LHCN-M2 (cell line): ENCODE measurements at places on chromosomes 13 and 19. TPM values are rescaled to one million over a fixed set of nuclear protein-coding genes. Genes with fewer than 3 reads are reported as not detected.
A peak's percentile ranks its signal among the peaks of the same experiment; 100 is the strongest.

- no peak for DNase-seq
Measured at GRCh38 chr19:28554321-28555091, 658.4 kb downstream of the UQCRFS1 start.

GRCh38 chr19:49553451-49554271, 25.9 kb downstream of the RCN3 start:
- DNase-seq: peak; percentile 84

GRCh38 chr19:6090634-6091033, 19.7 kb downstream of the RFX2 start:
- DNase-seq: no peak

DNA sequence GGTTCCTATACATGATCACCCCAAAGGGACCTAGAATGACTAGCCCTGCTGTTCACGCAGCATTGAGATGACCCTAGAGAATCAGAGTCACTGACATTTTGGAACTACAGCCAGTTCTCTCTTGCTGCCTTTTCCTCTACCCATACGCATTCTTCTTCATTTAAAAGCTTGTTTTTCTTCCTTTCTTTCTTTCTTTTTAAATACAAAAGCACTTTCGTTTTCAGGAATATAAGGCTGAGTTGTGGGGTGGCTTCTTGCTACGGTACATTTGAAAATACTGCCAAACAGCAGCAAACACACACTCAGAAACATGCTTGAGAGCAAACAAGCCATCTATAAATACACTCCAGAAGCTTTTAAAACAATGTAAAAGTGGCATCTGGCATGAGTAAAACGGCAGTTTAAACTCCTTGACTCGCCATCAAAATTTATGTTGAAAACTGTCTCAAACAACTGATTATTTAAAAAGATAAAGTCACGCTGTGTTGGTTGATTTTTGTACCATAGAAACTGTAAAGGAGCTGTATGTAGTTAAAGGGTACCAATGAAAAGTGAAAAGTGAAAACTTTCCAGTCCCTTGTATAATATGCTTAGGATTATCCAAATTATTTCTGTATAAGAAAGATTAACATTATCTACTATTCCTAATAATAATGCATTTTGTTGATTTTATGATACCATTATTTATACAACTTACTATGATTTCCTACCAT, 95.6 kb downstream of the PCDH9 start:
- DNase-seq: peak; percentile 21

DNA sequence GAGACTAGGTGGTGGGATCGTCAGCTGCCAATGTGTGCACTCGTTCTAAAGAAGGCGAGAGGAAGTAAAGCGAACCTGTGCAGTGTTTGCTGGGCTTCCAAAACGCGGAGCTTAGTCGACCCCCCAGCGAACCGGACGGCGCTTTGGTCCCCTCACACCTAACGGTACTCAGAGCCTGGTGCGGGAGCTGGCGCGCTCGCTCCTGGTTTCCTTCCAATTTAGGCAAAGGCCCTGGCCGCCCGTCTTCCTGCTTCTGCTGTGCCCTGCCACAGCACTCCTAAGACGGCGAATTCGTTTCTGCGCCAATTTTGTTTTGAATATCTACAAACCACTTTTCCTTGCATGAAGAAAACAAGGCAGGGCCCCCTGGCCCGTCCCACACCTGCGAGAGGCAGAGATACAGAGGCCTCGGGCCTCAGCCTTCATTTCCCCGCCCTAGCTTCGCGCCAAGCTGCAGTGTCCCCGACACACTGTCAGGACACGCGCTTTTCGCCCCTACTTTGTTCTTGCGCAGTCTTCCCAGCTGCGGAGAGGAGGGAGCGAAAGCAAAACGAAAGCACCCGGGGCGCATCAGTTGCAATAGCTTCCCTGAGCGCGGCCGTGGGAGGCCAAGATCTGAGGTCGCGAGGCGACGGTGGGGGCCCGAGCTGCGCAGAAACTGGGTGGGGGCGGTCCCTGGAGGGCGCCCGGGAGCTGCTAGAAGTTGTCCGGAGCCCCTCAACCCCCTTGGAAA, 111.9 kb downstream of the KCNRG start:
- DNase-seq: no peak

- no peak for DNase-seq
Measured at GRCh38 chr13:36887758-36888521, 32.1 kb downstream of the SMAD9 start.

- DNase-seq: no peak
Measured at GRCh38 chr13:79030513-79030912, 371.6 kb upstream of the OBI1 start.

DNA sequence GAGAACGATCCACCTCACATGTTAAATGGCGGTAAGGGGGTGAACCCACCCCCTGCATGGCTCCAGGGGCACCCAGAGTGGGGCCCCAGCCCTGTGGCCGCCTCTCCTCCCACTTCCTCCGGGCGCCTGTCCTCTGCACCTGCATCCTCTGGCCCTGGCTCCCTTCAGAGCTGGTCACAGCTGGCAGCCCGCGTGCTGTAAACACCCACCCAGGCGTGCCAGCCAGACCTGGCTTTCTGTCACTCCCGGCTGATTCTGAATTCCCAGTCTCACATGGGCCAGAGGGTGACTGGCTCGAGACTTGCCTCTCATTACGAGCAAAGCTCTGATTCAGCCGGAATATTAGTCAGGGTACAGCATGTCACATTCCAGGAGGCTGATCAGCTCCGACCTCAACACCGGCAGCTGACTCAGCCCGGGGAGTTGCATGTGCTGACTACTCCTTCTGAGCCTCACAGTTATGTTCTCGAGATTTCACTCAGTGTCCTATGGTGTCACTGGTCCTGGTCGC, 75.1 kb downstream of the GNG7 start:
- DNase-seq: peak; percentile 100

DNA sequence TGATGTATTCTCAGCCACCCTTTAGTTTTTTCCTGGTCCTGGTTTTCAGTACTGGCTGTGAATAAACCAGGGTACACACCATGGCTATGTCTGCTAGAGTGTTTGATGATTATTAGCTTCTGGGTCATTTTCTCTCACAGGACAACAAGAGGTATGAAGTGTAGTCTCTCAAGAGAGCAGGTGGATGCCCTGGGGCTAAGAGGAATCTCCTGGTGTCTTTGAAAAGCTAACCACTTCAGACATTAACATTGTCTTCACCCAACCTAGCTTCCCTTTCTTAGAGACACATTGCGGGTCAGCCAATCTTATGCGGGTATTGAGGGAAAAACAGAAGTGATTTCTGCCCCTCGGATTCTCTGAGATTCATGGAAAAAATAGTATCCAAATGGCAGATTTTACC, 1.6 kb downstream of the ZNF730 start:
- DNase-seq: no peak

GRCh38 chr13:99932912-99933311, 38.7 kb downstream of the ZIC5 start:
- no peak for DNase-seq

DNA sequence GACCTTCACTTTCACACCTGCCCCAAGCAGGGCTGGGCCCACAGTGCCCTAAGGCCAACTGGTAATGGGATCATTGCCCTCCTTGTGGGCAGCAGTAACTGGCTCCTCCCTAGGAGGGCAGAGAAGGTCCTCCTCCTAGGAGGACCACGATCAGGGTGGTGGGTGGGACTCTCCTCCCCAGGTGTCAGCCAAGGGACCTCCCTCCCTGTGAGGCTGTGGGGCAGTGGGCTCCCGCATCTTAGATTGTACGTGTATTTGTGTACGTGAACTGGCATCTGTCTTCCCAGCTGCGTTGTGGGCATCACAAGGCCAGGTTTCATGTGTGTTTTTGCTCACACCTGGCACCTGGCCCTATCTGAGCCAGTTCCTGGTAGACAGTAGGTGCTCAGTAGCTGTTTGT, 111.8 kb downstream of the SOX1 start:
- DNase-seq: no peak

DNA sequence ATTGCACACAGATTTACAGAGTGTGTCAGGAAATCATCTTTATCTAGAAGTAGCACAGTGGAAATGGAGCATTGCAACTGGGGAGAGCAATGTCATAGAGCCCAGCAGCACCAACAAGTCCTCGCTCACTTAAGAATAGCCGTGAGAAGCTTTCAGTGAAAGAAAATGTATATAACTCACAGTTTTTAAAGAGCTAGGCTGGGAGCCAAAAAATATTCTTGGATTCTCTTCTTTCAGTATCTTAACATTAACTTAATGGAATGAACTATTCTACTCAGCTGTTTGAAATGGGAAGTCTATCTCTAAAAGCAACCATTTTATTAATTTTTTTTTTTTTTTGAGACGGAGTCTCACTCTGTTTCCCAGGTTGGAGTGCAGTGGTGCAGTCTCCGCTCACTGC, 329.6 kb downstream of the COG6 start:
- DNase-seq: no peak

- DNase-seq: no peak
Measured at GRCh38 chr13:98651744-98652143, 74.8 kb upstream of the STK24 start.

DNA sequence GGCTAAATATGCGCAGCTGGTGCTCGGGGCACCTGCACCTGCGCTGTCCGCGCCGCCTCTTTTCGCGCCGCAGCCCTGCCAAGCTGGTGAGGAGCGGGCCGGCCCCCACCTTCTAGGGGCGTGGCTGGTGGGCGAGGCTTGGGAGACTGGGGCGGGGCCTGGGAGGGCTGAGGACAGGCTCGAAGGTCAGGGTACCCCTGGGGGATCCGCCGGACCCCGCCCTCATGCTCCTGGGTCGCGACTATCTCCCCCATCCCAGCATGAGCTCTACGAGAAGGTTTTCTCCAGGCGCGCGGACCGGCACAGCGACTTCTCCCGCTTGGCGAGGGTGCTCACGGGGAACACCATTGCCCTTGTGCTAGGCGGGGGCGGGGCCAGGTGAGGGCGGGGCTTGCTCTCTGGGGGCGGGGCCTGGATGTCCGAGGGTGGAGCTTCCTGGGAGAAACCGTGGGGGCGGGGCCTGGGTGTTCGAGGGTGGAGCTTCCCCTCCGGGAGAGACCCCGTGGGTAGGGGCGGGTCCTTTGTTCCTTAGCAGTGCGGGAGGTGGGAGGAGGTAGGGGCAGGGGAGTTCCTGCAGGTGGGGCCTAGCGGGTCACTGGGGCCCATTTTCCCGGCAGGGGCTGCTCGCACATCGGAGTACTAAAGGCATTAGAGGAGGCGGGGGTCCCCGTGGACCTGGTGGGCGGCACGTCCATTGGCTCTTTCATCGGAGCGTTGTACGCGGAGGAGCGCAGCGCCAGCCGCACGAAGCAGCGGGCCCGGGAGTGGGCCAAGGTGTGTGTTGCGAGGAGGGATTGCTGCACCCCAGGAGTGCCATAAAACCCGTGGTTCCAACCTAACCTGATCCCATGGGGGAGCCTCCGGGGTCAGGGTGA, 19.7 kb downstream of the PNPLA6 start:
- DNase-seq: no peak

GRCh38 chr13:45108716-45109101, 11.6 kb upstream of the GTF2F2 start:
- DNase-seq: no peak

- no peak for DNase-seq
Measured at GRCh38 chr19:11191934-11192333, 5.4 kb downstream of the KANK2 start.

- DNase-seq: no peak
Measured at GRCh38 chr19:48812094-48812929, 1.5 kb upstream of the BCAT2 start.

GRCh38 chr19:36209372-36209771, 5.1 kb downstream of the ZNF565 start:
- no peak for DNase-seq

GRCh38 chr13:99357131-99357596, 50.0 kb upstream of the GPR183 start:
- DNase-seq: no peak

DNA sequence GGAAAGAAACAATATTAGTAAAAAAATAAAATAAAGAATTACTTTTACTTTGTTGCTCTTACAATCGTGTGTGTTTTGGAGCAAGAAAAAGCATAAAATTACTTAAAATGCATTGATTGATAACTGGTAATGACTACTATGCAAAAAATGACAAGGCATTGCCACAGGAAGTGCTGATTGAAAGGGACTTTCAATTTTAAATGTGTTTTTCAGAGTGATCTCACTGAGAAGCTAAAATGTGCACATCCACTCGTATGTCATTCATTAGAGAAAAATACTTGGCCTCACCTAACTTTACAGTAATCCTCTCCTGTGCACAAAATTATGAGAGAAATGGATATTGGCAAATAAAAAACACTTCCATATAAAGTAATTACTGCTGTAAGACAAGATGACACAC, 934.9 kb downstream of the SLITRK6 start:
- DNase-seq: no peak

GRCh38 chr19:1880611-1881392, 4.5 kb downstream of the ABHD17A start:
- no peak for DNase-seq

The B3GNT8 gene
- total RNA-seq: not detected in 2 replicates

The ZNF471 gene
- total RNA-seq: 0.83 and 1.6 TPM in 2 replicates

The GARIN5A gene
- total RNA-seq: 0.23 and 2.4 TPM in 2 replicates

The METTL21C gene
- total RNA-seq: not detected in 2 replicates

The TGFBR3L gene
- total RNA-seq: 1.9 and 3.5 TPM in 2 replicates

The P2RY11 gene
- total RNA-seq: 2.8 and 3.5 TPM in 2 replicates

The NANOS3 gene
- not detected in 2 replicates for total RNA-seq

The ZNF221 gene
- 4.6 and 12.8 TPM in 2 replicates for total RNA-seq

The ZNF540 gene
- 0.19 and 0.34 TPM in 2 replicates for total RNA-seq

The AMER2 gene
- total RNA-seq: not detected in 2 replicates

The NKG7 gene
- total RNA-seq: not detected in 2 replicates

The DDA1 gene
- total RNA-seq: 55.9 and 76.2 TPM in 2 replicates

The ELF1 gene
- 24.9 and 34.3 TPM in 2 replicates for total RNA-seq

The ZSWIM4 gene
- 1.8 and 2.7 TPM in 2 replicates for total RNA-seq
